Activated T-helper 1 cell treated with anti-CD3 and anti-CD28 coated beads, Interleukin-2, amount 50 U/mL, for 16 hours (primary cell): ENCODE measurements at places on chromosomes 3 and 15.

DNA sequence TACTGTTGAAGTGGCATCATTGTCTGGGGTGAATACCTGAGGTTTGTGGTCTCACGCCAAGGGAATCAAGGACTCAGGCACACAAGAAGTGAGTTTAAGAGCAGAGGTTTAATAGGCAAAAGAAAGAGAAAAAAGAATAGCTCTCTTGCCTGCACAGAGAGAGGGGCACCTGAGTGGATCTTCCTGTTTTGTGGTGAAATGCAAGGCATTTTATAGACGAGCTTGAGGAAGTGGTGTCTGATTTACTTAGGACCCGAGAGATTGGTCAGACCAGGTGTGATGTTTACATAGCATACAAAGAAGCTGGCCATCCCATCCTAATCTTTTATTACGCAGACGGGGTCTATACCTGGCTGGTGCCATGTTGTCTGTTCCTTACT, 13.2 kb downstream of the CCR5 start:
- no peak for DNase-seq

GRCh38 chr3:8888301-8888915, 74.9 kb downstream of the RAD18 start:
- no peak for DNase-seq

DNA sequence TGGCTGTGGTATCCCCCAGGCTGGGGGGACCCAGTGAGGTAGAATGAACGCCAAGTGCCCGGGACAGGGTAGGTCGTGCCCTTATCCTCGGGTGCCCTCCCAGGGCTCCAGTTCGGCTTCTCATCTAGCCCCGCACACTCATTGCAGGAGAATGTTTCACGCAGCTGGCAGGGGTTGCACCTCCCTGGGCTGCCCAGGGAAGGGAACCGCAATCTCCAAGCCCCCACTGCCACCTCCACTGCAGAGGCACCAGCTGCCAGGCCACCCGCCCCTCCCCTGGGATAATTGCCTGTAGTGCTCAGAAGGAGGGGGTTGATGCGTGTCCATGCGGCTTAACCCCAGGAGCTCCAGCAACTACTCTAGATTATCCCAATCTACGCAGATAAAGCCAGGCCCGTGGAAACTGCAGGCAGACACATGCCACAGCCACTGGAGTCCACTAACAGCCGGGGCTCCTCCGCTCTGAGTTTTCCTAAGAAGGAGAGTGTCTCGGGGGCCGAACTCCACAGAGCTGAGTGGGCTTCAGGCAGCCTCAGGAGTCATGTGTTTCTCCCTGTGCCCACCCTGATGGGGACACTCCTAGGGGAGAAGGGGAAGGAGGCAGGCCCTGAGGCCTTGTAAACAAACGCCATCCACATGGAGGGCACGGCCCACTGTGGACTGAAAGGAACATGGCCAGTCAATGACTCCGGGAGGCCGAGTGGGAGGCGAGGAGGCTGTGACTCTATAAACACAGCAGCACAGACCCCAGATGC, 137.2 kb upstream of the IQSEC1 start:
- no peak for DNase-seq

- no peak for DNase-seq
Measured at GRCh38 chr3:148845756-148846395, 18.3 kb downstream of the CPB1 start.

DNA sequence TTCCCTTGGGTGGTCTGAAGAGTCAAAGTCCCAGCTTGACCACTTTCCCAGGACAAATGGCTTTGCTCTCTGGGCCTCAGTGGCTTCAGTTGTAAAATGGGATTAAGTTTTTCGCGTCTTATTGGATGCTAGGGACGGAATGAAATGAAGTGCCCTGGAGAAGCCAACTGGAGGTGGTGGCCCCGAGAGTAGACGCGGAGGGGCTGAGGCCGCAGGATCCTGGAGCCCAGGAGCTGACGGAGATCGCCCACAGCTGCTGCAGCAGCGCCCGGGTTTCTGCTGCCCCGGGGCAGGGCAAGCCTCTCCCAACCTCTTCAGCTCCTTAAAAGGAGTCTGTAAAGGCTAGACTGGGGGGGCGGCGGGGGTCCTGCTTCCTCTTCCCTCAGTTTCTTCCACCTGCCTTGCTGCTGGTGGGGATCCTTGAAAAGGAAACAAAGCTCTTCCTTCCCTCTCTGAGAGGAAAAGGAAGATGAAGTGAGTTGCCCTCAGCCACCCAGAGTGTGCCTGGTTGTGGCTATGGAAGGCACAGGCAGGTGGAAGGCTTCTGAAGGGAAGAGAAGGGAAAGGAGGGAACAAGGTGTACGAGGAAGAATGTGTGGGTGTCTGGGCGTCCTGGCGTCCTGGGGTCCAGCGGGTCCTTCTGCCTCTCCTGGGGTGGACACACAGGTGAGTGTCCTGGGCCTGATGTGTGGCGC, 967 bp upstream of the BNC1 start:
- no peak for DNase-seq

GRCh38 chr15:93428807-93429351, 339.9 kb upstream of the RGMA start:
- DNase-seq = no peak

DNA sequence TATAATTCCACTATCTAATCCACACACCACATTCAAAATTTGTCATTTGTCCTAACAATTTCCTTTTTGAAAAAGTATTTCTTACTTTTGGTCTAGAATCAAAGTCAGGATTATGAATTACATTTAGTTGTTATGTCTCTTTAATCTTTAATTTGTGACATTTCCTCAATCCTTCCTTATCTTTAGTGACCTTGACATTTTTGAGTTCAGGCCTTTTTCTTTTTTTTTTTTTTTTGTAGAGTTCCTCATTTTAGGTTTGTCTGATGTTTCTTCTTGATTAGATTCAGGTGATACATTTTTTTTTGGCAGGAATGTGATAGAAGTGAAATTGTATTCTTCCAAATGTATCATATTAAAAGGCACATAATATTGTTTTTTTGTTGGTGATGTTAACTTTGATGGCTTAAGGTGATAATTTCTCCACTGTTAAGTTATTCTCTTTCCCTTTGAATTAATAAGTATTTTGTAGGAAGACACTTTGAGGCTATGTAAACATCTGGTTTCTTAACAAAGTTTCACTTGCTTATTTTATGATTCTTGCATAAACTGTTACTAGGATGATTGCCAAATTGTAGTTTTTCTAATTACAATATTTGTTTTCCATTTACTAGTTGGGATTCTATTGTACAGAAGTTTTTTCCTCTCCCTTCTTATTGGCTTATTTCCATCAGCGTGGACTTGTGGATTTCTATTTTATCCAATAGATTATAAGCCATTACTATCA, 16.3 kb downstream of the SLC35G2 start:
- no peak for DNase-seq

DNA sequence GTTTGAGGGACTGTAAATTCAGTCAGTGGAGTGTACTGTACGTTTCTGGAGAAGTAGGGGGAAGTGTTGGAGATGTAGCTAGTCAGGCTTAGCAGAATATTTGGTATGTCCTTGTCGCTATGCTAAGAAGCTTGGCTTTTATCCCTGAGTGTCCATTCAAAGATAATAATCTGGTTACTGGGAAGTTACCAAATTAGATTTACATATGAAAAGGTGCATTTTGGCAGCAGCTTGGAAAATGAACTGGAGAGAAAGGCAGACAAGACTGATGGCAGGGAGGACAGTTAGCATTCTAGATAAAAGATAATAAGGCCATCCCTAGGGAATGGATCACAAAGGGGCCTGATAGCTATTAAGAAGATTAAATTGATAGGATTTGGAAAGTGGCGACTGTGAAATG, 58.7 kb downstream of the P2RY1 start:
- DNase-seq = no peak

DNA sequence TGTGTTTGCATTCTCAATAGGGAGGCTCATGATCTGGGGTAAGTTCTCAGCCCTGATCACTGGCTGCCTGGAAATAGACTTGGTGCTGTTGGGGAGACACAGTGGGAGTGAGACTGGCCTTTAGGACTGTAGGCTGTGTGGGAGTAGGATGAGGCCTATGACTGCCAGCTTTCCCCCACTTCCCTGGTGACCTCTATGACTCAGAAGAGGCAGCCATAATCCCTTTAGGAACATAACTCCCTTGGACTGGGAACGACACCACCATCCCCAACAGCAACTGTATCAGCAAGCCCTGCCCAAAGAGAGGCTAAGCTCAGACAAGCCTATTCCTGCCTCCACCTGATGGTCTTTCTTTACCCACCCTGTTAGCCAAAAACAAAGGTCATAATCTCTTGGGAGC, 91.3 kb downstream of the SUCNR1 start:
- DNase-seq = no peak

DNA sequence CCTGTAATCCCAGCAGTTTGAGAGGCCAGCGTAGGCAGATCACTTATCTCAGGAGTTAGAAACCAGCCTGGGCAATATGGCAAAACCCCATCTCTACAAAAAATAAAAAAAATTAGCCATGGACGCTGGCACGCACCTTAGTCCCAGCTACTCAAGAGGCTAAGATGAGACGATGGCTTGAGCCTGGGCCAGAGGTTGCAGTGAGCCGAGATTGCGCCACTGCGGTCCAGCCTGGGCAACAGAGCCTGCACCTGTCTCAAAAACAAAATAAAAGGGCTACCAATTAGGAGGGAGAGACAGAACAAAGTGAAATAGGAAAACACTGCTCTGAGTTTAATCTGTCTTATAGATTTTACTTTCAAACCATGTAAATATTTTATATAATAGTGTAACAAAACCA, 33.8 kb downstream of the MSL2 start:
- no peak for DNase-seq

GRCh38 chr3:17355591-17355990, 386.8 kb downstream of the TBC1D5 start:
- DNase-seq = no peak

GRCh38 chr3:179398574-179399231, 51.2 kb downstream of the MFN1 start:
- no peak for DNase-seq

DNA sequence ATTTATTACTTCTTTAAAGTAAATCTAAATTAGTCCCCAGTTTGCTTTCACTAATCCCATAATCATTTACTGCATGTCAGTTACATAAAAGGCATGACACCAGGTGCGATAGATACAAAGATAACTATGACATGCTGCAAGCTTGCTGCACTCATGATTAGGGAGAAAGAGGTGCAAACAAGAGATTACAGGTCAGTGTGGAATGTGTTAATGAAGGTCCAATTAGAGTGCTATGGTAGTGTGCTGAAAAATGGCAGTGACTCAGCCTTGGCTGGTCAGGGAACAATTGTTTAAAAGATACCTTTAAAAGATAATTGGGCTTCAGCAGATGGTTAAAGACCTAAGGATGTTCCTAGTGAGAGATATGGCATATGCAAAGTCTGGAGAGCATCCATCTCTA, 352.6 kb upstream of the TGFBR2 start:
- no peak for DNase-seq

- no peak for DNase-seq
Measured at GRCh38 chr15:55248895-55249294, 40.7 kb downstream of the RAB27A start.

GRCh38 chr3:12679468-12679867, 15.6 kb upstream of the RAF1 start:
- DNase-seq = no peak

GRCh38 chr3:122305818-122306621, 19.0 kb upstream of the CSTA start:
- DNase-seq = no peak

GRCh38 chr15:52563501-52564060, 5.2 kb downstream of the ARPP19 start:
- DNase-seq = no peak

DNA sequence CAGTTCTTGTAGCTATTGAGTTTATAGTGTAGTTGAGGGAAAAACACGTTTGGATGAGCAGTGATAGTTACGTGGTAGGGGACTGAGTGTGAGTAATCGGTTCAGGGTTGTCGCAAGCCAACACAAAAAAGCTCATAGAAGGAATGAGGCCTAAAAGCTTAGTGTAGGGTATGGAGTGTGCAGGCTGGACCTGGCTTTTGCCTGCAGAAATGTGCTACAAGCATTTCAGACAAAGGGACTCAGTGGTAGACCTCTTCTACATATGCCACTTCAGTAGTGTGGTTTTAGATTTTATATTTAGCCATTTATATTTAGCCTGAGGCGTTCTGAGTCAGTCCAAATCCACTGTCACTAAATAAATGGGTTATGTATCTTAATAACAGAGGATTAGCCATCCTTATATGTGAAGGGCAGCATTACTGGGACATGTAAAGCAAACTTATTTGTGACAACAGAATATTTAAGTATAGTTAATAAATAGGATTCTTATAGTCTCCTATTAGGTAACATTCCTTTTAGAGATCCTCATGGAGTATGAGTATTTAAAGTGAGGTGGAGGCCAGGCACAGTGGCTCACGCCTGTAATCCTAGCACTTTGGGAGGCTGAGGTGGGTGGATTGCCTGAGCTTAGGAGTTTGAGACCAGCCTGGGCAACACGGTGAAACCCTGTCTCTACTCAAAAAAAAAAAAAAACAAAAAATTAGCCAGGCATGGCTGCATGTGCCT, 21.8 kb downstream of the ATP2C1 start:
- DNase-seq = no peak
